ENCODE measurements at places on chromosomes 16 and 17.

GRCh38 chr17:2468270-2468669, 43.4 kb downstream of the METTL16 start:
- DNase-seq: no peak

GRCh38 chr17:75876938-75877751, 1.2 kb downstream of the TRIM47 start:
- peak; percentile 97 for DNase-seq

GRCh38 chr16:59324462-59324861, 590.3 kb upstream of the GOT2 start:
- no peak for DNase-seq

DNA sequence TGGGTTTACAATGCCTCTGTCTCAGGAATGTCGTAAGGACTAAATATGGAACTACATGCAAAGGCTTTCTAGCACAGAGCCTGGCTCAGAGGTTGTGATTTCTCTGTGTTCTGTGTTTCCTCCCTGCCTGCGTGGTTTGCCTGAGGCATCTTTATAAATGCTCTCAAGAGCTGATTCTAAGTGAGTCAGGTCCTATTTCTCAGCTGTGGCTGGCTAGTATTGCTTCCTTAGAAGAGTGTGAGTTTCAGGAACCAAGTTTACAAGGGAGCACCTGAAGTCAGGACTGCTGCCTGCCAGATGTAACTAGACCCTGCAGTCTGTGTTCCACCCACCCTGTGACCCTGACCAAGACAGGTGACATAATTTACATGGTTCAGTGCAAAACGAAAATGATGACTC, 8.0 kb upstream of the CCL1 start:
- DNase-seq: no peak

DNA sequence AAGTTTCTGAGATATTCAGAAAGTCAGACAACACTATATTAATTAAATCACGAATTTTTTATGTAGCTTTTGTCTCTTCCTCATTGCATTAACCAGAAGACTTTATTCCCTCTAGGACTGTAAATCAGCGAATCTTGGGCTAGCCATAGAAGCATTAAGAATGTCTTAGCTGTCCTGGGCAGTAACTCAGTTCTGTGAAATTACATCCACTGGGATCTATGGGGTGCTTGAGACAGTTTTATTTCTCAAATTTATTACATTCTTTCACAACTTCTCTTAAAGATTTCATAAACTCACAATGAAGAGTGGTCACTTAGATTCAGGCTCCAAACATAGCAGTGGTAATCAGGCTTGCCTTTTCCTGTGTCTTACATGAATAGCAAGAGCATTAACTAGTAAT, 1153.4 kb downstream of the CDH8 start:
- no peak for DNase-seq

GRCh38 chr16:88813269-88814143, 1.8 kb upstream of the APRT start:
- no peak for DNase-seq

GRCh38 chr17:49035470-49036269, 38.5 kb downstream of the IGF2BP1 start:
- DNase-seq: peak; percentile 75

- no peak for DNase-seq
Observed at GRCh38 chr17:47649972-47650524, 329 bp downstream of the KPNB1 start.

DNA sequence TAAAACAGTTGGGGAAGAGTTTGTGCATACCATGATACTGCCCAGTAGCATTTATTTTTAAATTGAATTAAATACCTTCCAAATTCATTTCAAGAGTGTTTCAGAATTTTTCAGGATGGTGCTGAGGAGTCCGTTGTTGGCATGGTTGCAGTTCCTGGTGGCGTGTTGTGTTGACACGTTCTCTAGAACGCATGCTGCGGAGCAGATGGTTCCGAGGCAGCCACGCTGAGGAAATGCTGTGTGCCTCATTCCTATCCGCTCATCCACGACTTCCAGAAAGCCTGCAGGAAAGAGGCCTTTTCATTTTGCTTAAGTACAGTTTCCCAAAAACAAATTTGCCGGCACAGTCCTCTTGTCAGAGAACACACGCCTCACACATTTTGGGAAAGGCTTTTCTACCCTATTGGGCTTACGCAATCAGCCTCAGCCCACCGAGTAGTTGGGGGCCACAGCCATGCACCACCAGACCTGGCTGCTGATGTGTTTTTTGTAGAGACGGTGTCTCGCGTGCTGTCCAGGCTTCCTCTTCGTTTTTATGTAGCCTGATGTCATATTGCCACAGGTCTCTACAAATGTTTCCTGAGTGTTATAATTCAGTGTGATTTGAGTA, 32.1 kb upstream of the IL17C start:
- DNase-seq: no peak

GRCh38 chr17:45739786-45740185, 44.3 kb upstream of the CRHR1 start:
- no peak for DNase-seq

GRCh38 chr17:43114151-43114552, 11.0 kb downstream of the BRCA1 start:
- DNase-seq: peak; percentile 57
